ENCODE measurements at places on chromosomes 2 and 18.

DNA sequence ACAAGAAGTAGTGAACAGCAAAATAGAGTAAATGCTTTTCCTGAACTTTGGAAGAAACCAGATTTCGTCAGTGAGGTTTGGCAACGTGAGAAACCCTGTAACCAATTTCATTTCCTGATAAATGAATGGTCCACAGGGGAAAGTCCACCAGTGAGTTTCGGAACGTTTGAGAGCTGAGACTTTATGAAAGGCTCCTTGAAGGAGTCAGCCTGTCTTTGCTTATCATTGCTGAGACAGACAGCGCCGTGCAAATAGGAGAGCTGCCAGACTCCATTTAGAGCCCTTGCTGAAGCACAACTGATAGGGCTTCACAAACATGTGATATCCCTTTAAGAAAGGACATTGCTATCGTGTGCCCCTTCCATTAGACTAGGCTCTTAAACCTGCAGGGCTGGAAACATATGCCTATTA, 121.8 kb upstream of the SMAD7 start:
- no peak for DNase-seq

DNA sequence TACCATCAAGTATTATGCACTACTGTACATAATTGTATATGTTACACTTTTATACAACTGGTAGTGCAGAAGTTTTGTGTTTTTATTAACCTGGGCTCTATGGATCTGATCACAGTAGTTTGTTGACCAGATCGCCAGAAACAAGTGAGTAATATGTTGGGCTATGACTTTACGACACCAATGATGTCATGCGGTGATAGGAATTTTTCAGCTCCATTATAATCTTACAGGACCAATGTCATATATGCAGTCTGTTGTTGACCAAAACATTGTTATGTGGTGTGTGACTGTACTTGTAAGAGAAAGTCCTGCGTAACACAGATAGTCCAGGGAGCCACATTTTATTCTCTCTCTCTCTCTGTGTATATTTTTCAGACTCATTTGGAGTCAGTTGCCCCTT, 4.5 kb upstream of the ACOXL start:
- DNase-seq, result no peak

DNA sequence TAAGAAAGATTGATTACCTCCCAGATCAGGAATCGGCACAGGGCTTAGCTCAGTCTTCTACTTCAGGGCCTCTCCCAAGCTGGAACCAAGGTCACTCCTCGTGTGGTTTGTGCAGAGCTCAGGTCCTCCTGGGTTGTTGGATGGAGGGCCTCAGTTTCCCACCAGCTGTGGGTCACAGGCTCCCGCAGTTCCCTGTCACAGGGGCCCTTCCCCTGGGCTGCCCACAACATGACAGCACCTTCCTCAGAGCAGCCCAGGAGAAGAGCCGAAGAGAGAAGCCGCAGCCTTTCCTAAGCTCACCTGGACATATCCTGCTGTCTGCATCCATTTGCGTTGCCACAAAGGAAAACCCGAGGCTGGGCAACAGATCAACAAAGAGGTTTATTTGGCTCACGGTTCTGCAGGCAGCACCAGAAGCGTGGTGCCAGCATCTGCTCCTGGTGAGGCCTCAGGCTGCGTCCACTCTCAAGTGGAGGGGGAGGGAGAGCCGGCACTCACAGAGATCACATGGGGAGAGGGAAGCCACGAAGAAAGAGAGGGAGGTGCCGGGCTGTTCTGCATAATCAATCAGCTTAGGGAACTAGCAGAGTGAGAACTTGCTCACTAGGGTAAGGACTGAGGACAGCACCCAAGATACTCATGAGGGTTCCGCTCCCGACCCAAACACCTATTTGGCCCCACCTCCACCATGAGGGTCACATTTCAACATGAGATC, 13.0 kb upstream of the ALLC start:
- no peak for DNase-seq

DNA sequence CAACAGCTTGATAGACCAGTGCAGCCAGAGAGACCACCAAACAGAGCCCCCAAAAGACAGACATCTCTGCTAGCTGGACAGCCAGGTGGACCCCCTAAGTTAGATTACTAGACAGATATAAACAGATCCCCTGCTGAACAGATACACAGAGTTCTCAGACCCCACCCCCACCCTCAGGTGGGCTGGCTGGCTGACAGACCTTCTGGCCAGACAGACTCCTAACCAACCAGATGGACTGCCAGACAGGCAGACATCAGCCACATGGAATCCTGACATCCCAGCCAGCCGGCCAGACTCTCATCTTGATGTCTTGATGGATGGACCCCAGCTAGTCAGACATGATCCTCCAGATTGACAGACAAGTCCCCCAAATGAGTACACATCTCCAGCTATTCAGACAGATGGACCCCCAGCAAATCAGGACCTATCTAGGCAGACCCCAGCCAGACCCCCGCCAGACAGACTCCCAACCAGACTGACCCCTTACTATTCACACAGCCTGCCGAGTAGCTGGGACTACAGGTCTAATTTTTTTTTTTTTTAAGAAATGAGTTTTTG, 18.0 kb downstream of the PTPN18 start:
- DNase-seq, result no peak

GRCh38 chr2:20693317-20693716, 26.4 kb downstream of the GDF7 start:
- no peak for DNase-seq

DNA sequence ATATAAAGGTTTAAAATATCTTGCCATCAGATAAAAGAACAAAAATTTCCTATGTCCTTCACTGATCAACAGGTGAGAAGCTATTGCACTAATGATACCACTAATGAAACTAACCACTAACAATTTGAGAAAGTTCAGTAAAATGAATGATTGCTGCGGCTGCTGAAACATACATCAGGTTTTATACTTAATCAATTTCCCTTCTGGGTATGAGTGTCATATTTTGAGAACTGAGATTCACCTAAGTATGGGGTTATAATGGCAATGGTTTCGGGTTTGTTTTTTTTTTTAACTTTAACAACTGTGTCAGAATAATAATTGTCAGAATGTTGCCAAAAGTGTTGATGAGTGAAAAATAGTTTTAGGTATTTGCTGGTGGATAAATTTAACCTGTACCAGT, 151.3 kb upstream of the SLC39A10 start:
- DNase-seq, result no peak

GRCh38 chr2:175929850-175930249, 72.2 kb downstream of the LNPK start:
- DNase-seq, result no peak

- no peak for DNase-seq
These were observed 181.8 kb upstream of the RAB6C start for GRCh38 chr2:129797489-129798300.

GRCh38 chr18:31684279-31685096, at the start of gene B4GALT6:
Gene B4GALT6 (minus strand): TSS chr18:31684581. CDS start chr18:31684426, 155 bp downstream.
- DNase-seq, result no peak

GRCh38 chr2:46076251-46076650, 221.0 kb upstream of the EPAS1 start:
- no peak for DNase-seq

DNA sequence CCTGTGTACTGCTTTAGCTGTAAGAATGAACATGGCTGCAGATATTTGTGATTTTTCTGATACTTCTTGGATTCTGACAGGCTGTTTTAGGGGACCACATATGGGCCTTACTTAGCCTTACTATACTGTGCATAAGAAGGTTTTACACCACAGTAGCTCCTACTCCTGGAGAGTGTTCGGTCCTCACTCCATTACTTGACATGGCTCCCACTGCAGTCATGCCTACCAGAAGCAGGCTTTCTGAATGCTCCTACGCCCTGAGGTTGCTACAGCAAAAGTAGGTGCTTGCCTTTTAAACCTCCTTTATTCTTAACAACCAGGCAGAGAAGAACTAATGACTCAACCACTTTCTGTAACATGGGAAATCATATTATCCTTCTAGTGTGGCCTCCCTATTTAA, 125.2 kb upstream of the MAP2 start:
- DNase-seq, result no peak

- no peak for DNase-seq
These were observed 204.8 kb downstream of the ANAPC1 start for GRCh38 chr2:111679202-111679601.

DNA sequence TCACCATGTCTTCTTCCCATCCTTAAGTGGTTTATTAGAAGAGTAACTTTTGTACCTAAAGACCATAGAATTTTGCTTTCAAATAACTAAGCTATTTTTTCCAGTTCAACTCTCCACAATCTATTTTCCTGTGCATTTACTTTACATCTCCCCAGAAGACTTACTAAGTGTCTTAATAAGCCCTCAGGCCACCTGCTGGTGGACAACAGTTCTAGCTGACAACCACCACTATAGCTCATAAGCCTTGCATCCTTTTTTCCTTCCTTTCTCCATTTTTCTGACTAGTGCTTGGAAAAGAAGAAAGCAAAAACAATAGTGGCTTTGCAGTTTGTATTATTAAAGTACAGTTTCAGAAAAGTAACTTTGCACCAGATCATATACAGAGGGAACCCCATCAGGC, 149.5 kb upstream of the TMEM200C start:
- DNase-seq, result no peak

GRCh38 chr2:134218930-134219658, 34.8 kb upstream of the MGAT5 start:
- DNase-seq, result peak; percentile 23

DNA sequence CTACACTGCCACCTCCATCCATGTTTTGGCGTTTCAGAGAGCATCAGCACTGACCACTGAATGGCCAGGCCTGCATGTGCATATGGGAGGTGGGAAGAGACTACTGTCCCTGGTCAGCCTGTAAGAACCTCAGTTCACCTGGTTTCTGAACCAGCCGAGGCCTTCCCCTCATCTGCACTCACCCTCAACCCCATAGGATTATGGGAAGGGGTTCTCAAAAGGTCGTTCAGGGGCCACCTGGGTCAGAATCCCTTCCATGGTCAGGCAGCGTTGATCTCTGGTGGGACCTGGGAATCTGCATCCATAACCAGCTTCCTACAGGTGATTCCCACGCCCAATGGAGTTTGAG, 36.7 kb downstream of the TET3 start:
- DNase-seq, result no peak

DNA sequence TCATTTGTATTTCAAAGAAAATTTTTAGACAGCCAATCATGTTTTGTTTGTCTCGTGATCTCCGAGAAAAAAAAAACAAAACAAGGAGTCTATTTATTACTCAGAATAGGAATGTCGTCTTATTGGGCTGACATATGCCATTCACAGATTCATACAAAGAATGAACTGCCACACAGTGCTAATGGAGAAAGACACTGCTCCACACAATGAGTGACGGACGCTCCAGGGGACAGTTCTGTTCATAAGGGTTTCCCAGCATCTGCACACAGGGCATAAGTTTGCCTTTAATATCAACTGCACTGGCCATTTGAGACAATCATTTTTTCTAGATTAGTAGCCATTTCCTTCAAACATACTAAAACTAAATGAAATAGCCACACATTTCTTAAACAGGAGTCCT, 3.4 kb downstream of the SERTAD2 start:
- DNase-seq, result no peak

GRCh38 chr2:80255918-80256781, 48.4 kb downstream of the LRRTM1 start:
- no peak for DNase-seq

DNA sequence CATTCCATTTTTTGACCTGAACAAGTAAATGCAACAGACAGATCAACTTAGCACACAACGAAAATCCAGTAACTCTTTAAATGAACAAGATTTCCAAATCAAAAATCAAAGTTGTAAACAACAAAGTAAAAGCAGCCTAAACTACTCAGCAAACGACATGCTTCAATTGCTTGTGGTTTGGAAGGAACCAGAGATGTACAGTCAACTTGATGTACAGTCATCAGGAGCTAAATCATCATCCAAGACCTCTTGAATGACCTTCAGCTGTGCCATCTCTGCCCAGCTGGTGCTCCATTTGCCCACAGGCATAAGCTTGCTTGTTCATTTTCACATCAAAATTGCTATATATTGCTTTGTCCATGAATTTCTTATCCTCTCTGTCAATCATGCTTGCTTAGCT, 109.8 kb downstream of the UPP2 start:
- no peak for DNase-seq

DNA sequence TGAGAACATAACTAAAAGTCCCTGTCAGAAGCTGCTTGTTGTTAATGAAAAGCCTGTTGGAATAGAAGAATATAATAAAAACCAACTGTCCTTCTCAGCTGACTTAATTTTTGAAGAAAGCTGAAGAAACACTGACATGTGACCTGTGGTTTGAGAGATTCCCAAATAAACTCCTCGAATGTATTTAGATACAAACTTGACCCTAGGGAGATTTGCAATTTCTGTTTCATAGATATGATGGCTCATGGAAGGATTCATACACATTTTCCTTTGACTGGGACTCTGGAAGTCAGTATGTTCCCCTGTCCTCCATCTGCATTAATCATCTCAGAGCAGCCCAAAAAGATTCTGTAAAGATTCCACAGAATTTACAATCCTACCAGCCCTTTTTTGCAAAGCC, 195.1 kb downstream of the TMEM247 start:
- DNase-seq, result no peak

DNA sequence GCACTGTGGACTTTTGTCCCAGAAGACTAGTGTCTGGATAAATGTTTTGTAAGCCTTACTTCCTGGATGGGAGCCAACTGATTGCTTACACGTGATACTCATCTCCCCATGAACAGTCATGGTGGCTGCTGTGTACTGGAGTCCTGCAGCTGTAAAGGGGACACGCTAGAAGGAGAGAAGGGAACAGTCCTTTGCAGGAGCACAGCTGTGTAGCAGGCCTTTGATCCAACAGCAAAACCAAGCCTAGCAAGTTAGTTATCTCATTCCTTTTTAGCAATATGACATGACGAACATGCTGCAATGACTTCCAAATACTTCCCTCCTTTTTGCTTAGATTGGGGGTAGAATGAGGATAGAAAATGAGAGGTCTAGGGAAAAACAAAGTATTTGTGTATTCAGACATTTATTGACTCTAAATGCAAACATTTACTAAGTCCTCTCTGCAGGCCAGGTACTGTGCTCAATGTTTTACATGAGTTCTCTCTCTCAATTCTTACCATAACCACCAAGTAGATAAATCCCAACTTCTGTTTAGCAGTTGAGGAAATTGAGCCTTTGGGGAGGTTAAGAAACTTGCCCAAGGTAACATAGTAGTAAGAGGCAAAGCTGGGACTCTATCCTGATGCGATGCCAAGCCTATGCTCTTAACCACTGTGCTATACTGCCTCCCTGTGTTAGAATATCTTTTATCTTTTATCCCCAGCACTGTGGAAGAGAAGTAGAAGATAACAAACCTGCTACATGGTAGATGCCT, 55.4 kb upstream of the CD28 start:
- DNase-seq, result no peak

DNA sequence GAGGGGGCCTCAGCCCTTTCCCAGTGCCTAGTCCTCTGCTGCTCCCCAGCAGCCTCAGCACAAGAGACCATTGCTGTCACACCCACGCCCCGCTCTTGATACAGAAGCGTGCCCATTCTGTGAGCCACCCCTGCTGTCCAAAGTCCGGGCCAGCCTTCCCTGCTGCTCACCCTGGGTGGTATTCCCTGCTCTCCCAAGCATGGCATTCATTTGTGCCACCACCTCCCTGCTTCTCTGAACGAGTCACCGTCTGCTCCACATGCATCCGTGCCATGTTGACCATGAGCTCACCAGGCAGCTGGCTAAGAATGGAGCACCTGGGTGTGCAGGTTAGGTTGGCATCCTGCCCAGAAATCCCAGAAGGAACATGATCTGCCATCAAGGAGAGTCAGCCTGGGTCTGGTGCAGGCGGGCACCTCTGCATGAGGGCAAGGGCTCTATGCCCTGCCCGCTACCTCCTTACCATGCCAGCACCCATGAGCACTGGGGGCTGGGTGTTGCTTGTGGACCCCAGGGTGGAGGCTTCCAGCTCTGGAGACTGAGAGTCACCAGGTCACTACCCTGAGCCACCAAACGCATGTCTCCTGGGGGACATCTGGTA, 63.0 kb downstream of the TWIST2 start:
- no peak for DNase-seq
